ENCODE measurements at places on chromosomes 4 and X.
A peak's percentile ranks its signal among the peaks of the same experiment; 100 is the strongest.

GRCh38 chr4:73669410-73670183 lies 49.4 kb upstream of the RASSF6 start:
- DNase-seq = no peak

GRCh38 chr4:145930592-145930991 lies 8.0 kb downstream of the ZNF827 start:
- DNase-seq = no peak

GRCh38 chr4:39146211-39146610 lies 36.1 kb upstream of the WDR19 start:
- no peak for DNase-seq

GRCh38 chr4:41692717-41693345 lies 55.7 kb downstream of the PHOX2B start:
- peak; percentile 44 for DNase-seq

- DNase-seq = no peak
Measured at GRCh38 chrX:145817331-145818185, at the start of gene SLITRK2. Gene SLITRK2, plus strand, starts transcription at chrX:145817829. Its CDS starts 4,597 bp downstream, at chrX:145822426.

DNA sequence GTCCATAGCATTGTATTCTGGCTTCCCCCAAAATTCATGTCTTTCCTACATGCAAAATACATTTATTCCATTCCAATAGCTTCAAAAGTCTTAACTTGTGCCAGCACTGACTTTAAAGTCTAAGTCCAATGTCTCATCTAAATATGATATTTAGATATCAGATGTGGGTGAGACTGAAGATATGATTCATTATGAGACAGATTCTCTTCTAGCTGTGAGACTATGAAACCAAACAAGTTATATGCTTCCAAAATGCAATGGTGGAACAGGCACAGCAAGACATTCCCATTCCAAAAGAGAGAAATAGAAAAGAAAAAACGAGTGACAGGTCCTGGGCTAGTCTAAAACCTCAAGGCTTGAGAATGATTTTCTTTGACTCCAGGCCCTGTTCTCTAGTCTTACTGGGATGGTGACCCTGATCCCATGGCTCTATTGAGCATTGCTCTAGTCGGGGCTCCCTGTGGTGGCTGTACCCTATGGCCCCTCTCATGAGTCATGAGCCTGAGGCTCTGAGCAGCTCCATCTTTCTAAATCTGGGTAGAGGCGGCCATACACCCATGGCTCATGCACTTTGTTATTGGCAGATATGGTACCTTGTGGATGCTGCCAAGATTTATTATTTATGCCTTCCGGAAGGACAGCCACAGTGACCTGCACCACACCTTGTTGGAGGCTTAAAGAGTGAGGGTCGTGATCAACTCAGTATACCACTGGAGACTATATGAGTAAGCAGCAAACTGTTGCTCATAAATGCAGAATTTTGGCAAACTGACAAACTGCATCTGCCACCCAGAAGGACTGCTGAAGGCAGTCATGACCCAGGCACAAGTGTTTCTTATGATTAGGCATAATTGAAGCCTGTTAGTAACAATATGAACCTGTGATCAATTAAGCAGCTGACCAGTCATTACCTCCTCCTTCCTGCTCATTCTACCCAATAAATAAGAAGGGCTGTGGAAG lies 38.5 kb upstream of the BOD1L1 start:
- no peak for DNase-seq

DNA sequence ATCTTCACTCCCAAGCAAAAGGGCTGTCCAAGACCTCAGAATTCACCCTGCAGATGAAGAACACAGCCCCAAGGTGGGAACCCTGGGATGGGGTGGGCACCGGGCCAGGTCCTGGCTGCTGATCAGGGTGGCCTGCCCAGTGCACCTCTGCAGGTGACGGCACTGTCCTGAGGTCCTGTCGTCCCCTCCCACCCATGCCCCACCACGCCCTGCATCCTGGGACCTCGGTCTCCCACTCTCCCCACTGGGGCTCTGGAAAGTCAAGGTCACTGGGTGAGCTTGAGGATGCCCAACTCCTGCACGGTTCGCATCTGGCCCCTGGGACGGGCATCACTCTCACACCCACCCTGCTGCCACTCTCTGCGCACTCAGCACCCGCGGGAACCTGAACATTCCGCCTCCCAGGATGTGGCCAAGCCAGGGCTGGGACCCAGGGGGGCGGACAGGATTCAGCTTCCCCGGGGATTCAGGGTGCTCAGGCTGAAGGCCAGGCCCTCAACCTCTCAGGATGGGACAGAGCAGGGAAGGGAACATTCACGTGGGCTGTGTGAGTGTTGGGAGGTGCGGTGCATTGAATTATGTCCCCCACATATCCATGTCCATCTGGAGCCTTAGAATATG lies 115.9 kb downstream of the CPZ start:
- no peak for DNase-seq

- no peak for DNase-seq
Measured at GRCh38 chrX:120468071-120468470, 1.0 kb downstream of the LAMP2 start.

GRCh38 chr4:85762529-85762871 lies 287.6 kb downstream of the ARHGAP24 start:
- no peak for DNase-seq

DNA sequence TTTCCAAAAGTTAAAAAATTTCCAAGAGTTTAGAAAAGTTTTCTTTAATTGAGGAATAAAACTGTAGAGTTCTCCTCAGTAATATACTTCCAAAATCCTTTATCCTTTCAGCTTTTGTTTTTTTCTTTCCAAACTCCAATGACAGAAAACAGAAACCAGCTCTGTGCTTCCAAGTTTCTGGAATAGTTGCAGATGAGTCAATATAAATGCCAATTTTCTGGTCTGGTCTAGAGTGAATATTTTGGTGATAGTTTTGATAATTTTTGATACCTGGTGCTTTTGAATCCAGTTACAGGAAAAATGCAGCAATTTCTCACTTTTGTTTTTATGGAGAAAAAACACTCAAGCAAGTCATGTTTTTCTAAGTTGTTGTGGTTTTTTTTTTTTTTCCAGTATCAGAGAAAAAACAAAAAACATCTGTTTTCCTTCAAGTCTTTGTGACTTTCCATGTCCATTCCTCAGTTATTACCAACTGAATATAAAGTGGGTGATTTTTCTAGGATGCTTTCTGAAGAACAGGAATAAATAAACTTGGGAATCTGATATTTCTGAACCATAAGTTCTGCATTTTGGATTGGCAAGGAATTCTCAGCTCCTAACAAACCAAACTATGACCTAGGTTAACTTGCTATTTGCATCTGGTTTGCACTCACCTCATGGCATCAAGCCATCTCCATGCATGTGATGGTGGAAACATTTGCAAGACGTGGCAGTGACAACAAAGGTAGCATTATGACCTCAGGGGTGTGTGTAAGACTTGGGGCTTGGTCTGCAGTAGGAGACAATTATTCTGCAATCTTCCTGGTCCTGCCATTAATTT lies 139.1 kb downstream of the VEGFC start:
- no peak for DNase-seq

GRCh38 chrX:17403189-17403691 lies 28.2 kb downstream of the NHS start:
- no peak for DNase-seq

DNA sequence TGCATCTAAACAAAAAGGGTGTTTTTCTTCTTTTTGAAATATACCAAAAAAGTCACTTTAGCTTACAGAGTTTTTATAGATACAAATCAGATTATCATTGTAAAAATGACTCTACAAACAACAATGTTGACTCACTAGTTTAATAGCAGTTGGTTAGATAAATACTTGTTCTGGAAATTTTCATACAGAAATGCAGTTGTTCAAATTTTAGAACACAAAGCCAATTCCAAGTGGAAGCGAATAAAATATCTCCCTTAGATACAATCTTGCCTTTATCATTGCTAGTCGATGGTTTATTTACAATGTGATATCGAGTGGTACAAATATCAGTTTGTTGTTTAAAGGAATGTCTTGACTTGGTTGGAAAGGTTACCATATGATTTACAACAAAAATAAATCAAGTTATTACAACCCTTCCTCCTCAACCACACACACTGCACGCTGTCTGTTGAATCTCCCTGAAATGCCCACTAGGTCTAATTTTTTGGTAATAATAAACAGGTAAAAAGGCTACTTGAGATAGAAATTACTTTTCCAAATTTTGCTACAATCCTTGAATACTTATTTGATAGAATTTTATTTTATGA lies 114.8 kb downstream of the CDS1 start:
- no peak for DNase-seq

- no peak for DNase-seq
Measured at GRCh38 chr4:150173432-150173861, 95.2 kb downstream of the DCLK2 start.

All from WERI-Rb-1 (cell line).